IMR-90 (cell line): ENCODE measurements at places on chromosomes 11 and 22. TPM values are rescaled to one million over a fixed set of nuclear protein-coding genes. Genes with fewer than 3 reads are reported as not detected.

- peaks cover 10% of the 10 kb centered on the region for H3K4me1 ChIP-seq
- H3K4me3 ChIP-seq: no peak overlapping the region
- peak overlapping the region; percentile 56; the same call in 1 of the 2 replicates for H3K27ac ChIP-seq
Measured at GRCh38 chr11:114307524-114308203, 11.5 kb downstream of the NNMT start.

OR51B2 gene
- total RNA-seq: not detected in 2 replicates

SEPTIN5 gene
- 16.8 and 17.2 TPM in 2 replicates for total RNA-seq

DNA sequence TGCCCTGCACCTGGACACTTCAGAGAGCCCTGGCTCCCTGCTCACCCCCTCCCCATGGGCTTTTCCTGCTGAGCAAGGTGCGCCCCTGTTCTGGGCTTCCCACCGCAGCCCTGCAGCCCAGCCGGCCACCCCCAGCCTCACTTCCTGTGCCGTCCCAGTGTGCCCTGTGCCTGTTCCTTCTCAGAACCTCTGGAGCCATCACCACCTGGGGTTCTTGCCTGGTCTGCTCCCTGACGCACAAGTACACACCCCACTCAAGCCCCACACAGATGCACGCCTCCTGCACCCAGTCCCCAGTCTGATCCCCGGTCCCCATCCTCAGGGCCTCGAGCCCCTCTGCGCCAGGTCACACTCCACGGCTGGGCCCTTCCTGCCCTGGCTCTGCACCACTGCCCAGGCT lies 23.9 kb upstream of the DGCR8 start:
- no peak overlapping the region for H3K4me3 ChIP-seq
- H3K27ac ChIP-seq: no peak overlapping the region
- H3K27me3 ChIP-seq: no peaks in the 10 kb centered on the region

GRCh38 chr22:28874811-28875320 lies 8.5 kb upstream of the ZNRF3 start:
- no peak overlapping the region for H3K4me3 ChIP-seq
- no peaks in the 10 kb centered on the region for H3K27me3 ChIP-seq
- DNase-seq: no peak
- no peak overlapping the region for H3K27ac ChIP-seq

GRCh38 chr11:65641297-65642013 lies 3.6 kb downstream of the SIPA1 start:
- no peak overlapping the region for H3K4me3 ChIP-seq
- H3K27me3 ChIP-seq: no peaks in the 10 kb centered on the region
- no peak overlapping the region for H3K27ac ChIP-seq
- H3K36me3 ChIP-seq: peaks cover 17% of the 10 kb centered on the region
- H3K4me1 ChIP-seq: peaks cover 14% of the 10 kb centered on the region
- no peak for DNase-seq
